ENCODE measurements at places on chromosomes 1 and 21.

DNA sequence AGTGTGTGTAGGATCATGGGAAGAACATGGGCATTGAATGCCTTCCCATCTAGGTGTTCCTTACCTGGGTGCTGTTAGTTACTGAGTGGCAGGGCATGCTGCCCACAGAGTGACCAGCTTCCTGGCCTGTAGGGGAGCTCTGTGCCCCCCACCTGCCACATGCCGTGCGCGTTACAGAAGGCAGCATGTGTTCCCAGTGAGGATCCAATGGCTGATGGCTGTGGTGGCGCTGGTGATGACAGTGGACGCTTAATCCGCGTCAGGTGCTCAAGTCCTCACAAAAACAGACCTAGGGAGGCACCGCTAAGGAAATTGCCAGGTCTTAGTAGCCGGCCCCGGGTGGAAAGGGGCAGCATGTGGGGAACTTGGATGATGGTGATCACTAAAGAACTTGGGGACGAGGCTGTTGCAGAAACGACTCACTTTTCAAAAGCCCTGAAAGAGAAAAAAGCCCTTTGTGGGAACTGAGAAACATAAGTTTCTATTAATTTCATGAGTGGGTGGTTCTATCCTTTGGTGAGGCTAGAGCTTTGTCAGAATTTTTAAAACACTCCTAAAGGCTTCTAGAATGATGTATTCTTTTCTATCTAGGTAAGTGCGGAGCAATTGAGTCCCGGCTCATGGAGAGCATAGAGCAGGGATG lies 93.2 kb downstream of the PRDM2 start:
- DNase-seq = no peak

GRCh38 chr21:36747815-36748383 lies 49.0 kb downstream of the SIM2 start:
- DNase-seq = peak; percentile 61

DNA sequence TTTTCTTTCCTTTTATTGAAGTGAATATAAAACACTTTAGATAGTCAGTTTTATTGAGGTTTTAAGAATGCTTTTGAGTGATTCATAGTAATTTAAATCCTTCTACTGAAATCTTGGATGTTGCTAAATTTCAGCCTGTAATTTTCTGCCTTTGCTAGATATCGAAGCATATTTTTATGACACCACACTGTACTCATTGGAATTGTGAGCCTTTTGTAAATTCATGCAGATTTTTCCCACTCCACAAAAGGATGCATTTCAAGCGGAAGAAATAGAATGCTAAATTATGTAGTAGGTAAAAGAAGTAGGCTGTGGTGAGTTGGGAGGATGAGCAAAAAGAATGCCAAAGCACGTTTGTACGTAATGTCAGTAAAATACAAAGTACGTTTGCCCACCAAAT lies 13.8 kb downstream of the SNX7 start:
- DNase-seq = no peak

- peak; percentile 35 for DNase-seq
Measured at GRCh38 chr21:45266518-45267389, 20.9 kb downstream of the POFUT2 start.

- DNase-seq = no peak
Measured at GRCh38 chr1:20483833-20484518, 2.0 kb downstream of the CAMK2N1 start.

DNA sequence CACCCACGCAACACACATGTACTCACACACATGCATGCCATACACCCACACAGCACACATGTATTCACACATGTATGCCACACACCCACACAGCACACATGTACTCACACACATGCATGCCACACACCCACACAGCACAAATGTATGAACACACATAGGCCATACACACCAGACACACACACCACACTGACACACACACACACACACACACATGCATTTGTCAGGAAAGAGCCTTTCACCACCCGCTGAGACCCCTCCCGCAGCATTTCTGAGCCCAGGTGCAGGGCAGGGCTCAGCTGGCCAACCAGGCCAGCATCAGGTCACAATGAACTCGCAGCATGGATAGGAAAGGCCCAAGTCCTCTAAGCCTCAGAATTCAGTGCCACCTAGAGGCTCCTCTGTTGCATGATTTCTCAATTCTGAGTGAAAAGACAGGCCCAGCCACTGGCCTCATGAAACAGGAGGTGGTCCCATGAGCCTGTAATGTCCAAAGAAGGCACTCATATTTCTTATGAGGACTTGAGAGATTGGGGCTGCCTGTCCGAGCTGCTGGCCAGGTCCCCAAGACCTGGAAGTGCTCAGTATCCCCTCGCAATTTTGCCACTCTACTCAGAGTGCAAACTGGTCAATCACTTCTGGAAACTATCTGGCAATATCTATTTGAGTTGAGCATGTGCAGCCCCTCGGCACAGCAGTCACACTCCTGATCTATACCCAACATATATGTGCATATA lies 57.3 kb downstream of the PSMG1 start:
- DNase-seq = no peak

GRCh38 chr1:21704145-21704544 lies 35.0 kb upstream of the RAP1GAP start:
- DNase-seq = no peak
